Activated naive CD4-positive, alpha-beta T cell treated with anti-CD3 and anti-CD28 coated beads for 36 hours (primary cell): ENCODE measurements at places on chromosomes 5 and 9. TPM values are rescaled to one million over a fixed set of nuclear protein-coding genes. Genes with fewer than 3 reads are reported as not detected.

Gene PBX3
- 14.3 TPM for total RNA-seq

DNA sequence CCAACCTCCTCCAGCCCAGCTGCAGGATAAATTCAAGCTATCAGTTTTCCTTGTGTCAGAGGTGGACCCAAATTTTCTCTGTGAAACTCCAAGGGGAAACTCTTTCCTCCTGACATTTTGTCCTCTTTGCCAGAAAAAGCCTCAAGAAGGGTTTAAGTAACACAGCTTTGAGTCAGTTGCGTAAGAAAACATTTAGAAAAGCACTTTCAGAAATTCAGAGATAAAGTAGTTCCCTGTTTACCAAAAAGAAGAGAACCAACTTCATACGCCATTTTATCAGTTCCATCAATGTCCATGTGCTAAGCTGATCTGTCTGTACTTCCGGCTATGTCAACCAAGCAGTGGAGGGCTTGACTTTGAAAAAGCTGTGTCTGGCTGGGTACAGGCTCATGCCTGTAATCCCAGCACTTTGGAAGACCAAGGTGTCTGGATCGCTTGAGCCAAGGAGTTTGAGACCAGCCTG, 19.9 kb upstream of the SUSD1 start:
- no peak for DNase-seq
- H3K27ac ChIP-seq, result no peak overlapping the region
- H3K27me3 ChIP-seq, result no peaks in the 10 kb centered on the region

Gene LCN15
- not detected for total RNA-seq

Gene SLC34A1
- not detected for total RNA-seq

- no peaks in the 10 kb centered on the region for H3K36me3 ChIP-seq
- no peak overlapping the region for H3K27ac ChIP-seq
- DNase-seq, result no peak
- H3K4me3 ChIP-seq, result no peak overlapping the region
- H3K4me1 ChIP-seq, result peaks cover 2% of the 10 kb centered on the region
These were observed 93.8 kb upstream of the FANCC start for GRCh38 chr9:95411054-95411892.

Gene NPR3
- total RNA-seq, result 0.12 TPM

Gene PCSK5
- 5.7 TPM for total RNA-seq

Gene PCDHB8
- total RNA-seq, result not detected

Gene WWC1
- total RNA-seq, result 2.1 TPM

GRCh38 chr5:1669276-1670155, 130.1 kb downstream of the MRPL36 start:
- DNase-seq, result no peak
- H3K36me3 ChIP-seq, result no peaks in the 10 kb centered on the region
- H3K4me1 ChIP-seq, result peaks cover 18% of the 10 kb centered on the region
- no peak overlapping the region for H3K27ac ChIP-seq
- no peak overlapping the region for H3K4me3 ChIP-seq

DNA sequence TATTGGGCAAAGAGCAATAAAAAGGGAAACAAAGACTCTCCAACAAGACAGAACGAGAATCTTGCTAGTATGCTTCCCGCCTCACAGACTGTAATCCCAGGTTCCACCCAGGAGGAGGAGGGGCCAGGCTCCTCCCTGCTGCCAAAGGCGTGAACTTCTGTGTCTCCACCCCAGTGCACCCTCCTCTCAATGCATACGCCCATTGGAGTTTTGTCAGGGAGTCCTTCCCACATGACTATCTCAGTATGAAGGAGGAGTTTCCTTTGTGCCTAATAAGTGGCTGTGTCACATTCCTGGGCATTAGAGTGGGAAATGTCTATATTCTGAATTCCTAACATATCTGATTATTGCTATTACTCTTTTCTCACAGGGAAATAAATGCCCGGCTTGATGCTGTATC, 106.4 kb upstream of the DHFR start:
- H3K4me1 ChIP-seq, result peaks cover 45% of the 10 kb centered on the region
- H3K27me3 ChIP-seq, result no peaks in the 10 kb centered on the region
- H3K36me3 ChIP-seq, result peaks cover 26% of the 10 kb centered on the region
- DNase-seq, result no peak
- H3K27ac ChIP-seq, result no peak overlapping the region

- no peaks in the 10 kb centered on the region for H3K27me3 ChIP-seq
- DNase-seq, result peak; percentile 58
- H3K36me3 ChIP-seq, result no peaks in the 10 kb centered on the region
- H3K4me1 ChIP-seq, result peaks cover 2% of the 10 kb centered on the region
These were observed 13.0 kb downstream of the SLC4A9 start for GRCh38 chr5:140372971-140373487.

GRCh38 chr5:38414348-38414747, 142.1 kb downstream of the LIFR start:
- H3K36me3 ChIP-seq, result no peaks in the 10 kb centered on the region
- no peak overlapping the region for H3K27ac ChIP-seq
- no peaks in the 10 kb centered on the region for H3K4me1 ChIP-seq
- no peak for DNase-seq

Gene COL23A1
- total RNA-seq, result not detected

DNA sequence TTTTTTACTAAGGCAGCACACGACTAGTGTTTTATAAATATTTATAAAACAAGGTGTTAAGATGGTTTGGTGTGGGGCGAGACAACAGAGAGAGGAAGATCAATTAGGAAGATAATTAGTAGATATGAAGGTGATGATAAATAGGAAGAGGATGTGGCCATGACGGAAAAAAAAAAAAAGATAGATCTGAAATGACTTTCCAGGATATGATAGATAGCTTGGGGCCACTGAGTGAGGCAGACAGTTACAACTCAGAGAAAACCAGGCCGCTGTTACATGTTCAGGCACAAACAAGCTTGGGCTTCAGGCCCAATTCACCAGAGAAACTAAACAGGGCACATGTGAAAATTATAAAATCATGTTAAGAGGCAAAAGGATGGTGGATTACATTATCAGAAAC, 43.2 kb downstream of the KIAA0825 start:
- H3K27me3 ChIP-seq, result no peaks in the 10 kb centered on the region
- H3K27ac ChIP-seq, result no peak overlapping the region
- no peak overlapping the region for H3K4me3 ChIP-seq

GRCh38 chr5:17720071-17720470, 85.8 kb downstream of the TAF11L14 start:
- no peak for DNase-seq
- no peaks in the 10 kb centered on the region for H3K4me1 ChIP-seq
- H3K27me3 ChIP-seq, result no peaks in the 10 kb centered on the region
- no peak overlapping the region for H3K4me3 ChIP-seq
- H3K27ac ChIP-seq, result no peak overlapping the region

Gene DMXL1
- total RNA-seq, result 16.4 TPM

DNA sequence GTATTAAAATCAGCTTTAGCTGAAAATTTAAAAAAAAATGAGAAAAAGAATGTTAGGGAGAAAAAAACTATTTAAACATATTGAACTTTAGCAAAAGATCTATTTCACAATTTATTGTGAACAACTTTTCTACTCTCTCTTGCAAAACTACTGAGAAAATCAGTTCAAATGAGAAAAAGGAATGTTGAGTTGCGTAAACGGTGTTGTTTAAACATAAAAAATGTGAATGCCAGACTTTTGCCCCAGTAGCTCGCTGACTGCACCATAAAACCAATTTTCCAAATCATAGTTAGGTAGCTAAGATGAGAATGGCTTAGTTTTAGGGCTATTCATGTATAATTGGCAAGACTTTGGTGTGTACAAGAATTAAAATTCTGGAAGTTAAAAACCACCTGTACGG, 13.4 kb upstream of the RAD23B start:
- no peaks in the 10 kb centered on the region for H3K4me1 ChIP-seq
- no peak overlapping the region for H3K4me3 ChIP-seq
- H3K27ac ChIP-seq, result no peak overlapping the region
- H3K27me3 ChIP-seq, result peaks cover 8% of the 10 kb centered on the region

DNA sequence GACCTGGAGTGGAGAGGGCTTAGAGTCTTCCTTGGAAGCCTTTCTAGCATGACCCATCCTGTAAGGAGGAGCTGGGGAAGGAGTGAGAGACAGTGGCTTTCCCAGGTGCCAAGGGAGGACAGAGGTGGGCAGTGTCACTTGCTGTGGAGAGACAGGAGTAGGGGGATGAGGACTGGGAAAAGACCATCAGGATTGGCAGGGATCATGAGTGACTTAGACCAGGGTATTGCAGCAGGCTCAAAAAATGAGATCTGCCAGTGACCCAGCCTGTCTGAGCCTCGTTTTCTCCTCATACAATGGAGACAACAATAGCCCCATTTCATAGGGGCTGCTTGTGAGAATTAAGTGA, 2.4 kb downstream of the TMOD1 start:
- H3K4me3 ChIP-seq, result no peak overlapping the region
- H3K36me3 ChIP-seq, result no peaks in the 10 kb centered on the region
- DNase-seq, result no peak
- no peak overlapping the region for H3K27ac ChIP-seq

DNA sequence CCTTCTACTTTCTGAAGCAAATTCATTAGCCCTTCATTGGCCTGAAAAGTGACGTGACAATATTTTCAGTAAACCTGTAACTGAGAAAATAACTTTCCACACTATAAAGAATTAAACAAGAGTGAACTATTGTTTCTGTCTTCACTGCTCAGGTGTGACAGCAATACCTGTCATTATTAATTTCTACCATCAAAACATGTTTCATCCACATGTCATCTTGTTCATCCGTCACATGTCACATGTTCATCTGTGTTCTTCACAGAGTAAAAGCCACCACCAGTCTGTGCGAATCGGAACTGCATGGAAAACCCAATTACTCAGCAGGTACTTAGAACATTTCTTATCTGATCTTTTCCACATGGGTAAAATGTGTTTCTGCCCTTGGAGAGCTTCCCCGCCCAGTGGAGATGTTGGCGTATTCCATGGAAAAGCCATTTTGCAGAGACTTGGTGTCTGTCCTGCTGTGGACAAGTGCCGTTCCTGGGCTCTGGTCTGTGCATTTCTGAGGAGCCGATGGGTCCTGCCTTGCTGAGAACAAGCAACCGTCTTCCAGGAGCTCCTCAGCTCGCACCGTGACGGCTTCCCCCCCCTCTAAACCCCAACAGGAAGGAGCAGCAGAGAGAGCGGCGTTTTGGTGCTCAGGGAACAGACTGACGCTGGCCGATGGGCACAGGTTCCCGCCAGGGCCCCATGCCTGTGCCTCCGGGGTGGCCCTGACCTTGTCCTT, 10.6 kb upstream of the EXOC3 start:
- no peak for DNase-seq
- no peaks in the 10 kb centered on the region for H3K4me1 ChIP-seq
- H3K27me3 ChIP-seq, result no peaks in the 10 kb centered on the region
- no peak overlapping the region for H3K4me3 ChIP-seq
- H3K27ac ChIP-seq, result no peak overlapping the region

- no peaks in the 10 kb centered on the region for H3K27me3 ChIP-seq
- H3K4me3 ChIP-seq, result peak overlapping the region; percentile 73
- peaks cover 77% of the 10 kb centered on the region for H3K4me1 ChIP-seq
- H3K36me3 ChIP-seq, result peaks cover 36% of the 10 kb centered on the region
- H3K27ac ChIP-seq, result peak overlapping the region; percentile 97
- DNase-seq, result peak; percentile 87
These were observed 4.9 kb downstream of the SMIM3 start for GRCh38 chr5:150783422-150783928.

- H3K27ac ChIP-seq, result no peak overlapping the region
- no peaks in the 10 kb centered on the region for H3K4me1 ChIP-seq
- DNase-seq, result no peak
- no peaks in the 10 kb centered on the region for H3K36me3 ChIP-seq
- H3K27me3 ChIP-seq, result peaks cover 17% of the 10 kb centered on the region
These were observed 116.5 kb upstream of the DAPK1 start for GRCh38 chr9:87381050-87381711.

DNA sequence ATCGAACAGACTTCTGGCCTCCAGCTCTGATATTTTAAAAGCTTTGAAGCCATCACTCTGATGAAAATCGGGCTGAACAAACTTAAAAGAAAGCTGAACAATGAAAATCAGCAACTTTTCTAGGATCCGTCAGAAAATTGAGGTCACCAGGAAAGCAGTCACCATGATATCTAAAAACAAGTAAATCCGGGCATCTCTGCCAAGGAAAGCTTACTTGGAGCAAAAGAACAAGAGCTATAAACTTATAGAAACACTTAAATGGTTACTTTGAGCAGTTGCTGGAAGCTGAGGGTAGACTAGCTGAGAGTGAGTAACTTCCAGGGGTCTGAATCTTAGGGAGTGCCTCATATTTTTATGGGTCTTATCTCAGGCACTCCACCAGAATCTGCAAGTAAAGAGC, 1043.0 kb upstream of the CDH18 start:
- no peaks in the 10 kb centered on the region for H3K27me3 ChIP-seq
- H3K27ac ChIP-seq, result no peak overlapping the region
- no peaks in the 10 kb centered on the region for H3K36me3 ChIP-seq
- DNase-seq, result no peak
- H3K4me3 ChIP-seq, result no peak overlapping the region

- no peak overlapping the region for H3K4me3 ChIP-seq
- H3K4me1 ChIP-seq, result peaks cover 51% of the 10 kb centered on the region
- no peak overlapping the region for H3K27ac ChIP-seq
- peaks cover 4% of the 10 kb centered on the region for H3K36me3 ChIP-seq
These were observed 19.9 kb downstream of the PPP3R2 start for GRCh38 chr9:101574731-101575333.

DNA sequence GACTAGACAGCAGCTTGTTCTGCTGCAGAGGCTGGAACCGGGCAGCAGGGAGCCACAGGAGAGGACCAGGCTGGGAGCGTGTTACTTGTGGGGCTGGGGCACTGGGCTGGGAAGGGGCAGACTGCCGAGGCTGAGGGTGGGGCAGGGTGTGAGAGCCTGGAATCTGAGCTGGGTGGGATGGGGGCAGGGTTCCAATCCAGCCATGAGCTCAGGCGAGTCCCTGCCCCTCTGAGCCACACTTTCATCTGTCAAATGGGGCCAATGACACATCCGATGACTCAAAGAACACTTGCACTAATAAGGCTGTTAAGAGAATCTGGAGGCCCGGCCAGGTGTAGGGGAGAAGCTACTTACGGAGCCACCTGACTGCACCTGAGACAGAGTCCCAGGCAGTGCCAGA, 18.7 kb upstream of the WDR38 start:
- H3K27ac ChIP-seq, result no peak overlapping the region
- DNase-seq, result no peak
- H3K27me3 ChIP-seq, result peaks cover 28% of the 10 kb centered on the region
- H3K36me3 ChIP-seq, result no peaks in the 10 kb centered on the region

GRCh38 chr9:108547411-108548135, 308.2 kb downstream of the ACTL7B start:
- H3K4me1 ChIP-seq, result no peaks in the 10 kb centered on the region
- DNase-seq, result no peak
- no peaks in the 10 kb centered on the region for H3K27me3 ChIP-seq
- H3K27ac ChIP-seq, result no peak overlapping the region

Gene PCDHGB2
- total RNA-seq, result not detected

GRCh38 chr9:109729513-109729912, 50.5 kb upstream of the PALM2AKAP2 start:
- H3K27ac ChIP-seq, result no peak overlapping the region
- H3K36me3 ChIP-seq, result no peaks in the 10 kb centered on the region
- H3K27me3 ChIP-seq, result peaks cover 16% of the 10 kb centered on the region
- DNase-seq, result no peak
- no peaks in the 10 kb centered on the region for H3K4me1 ChIP-seq

- no peaks in the 10 kb centered on the region for H3K36me3 ChIP-seq
- no peak for DNase-seq
- no peak overlapping the region for H3K27ac ChIP-seq
- no peak overlapping the region for H3K4me3 ChIP-seq
These were observed 52.5 kb upstream of the NKD2 start for GRCh38 chr5:955886-956761.

GRCh38 chr9:13786131-13786530, 506.6 kb upstream of the MPDZ start:
- H3K4me1 ChIP-seq, result no peaks in the 10 kb centered on the region
- H3K4me3 ChIP-seq, result no peak overlapping the region
- no peaks in the 10 kb centered on the region for H3K36me3 ChIP-seq
- H3K27me3 ChIP-seq, result no peaks in the 10 kb centered on the region
